B cell (primary cell): ENCODE measurements at places on chromosomes 7 and 10. TPM values are rescaled to one million over a fixed set of nuclear protein-coding genes. Genes with fewer than 3 reads are reported as not detected.

DNA sequence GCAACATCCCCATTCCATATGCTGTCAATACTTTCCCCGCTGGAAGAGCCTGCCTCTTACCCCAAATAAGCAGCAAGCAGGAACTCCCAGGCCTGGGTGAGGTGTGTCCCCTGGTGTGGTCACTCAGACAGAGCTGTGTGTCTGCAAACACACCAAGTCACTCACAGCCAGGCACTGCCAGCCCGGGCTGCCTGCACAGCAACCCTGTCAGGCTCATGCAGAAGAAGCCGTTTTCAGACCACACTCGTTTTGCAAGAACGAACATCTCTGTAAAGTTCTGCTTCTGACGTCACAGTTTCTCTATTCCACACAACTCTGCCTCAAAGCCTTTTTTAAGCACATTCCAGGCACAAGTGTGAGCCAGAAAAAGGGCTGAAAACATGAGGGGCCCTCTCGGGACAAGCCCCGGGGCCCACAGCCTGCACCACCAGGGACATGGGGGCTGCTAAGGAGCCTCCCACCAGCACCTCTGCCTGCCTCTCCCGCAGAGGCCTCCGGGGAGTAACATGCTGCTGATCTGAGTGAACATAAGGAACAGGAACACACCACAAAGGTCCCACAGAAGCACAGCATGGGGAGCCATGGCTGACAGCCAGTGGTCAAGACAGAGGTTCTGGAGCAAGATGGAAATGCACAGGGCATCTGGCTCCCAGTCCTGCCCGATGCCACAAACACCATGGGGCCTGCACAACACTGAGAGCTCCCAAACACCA is 11.4 kb downstream of the PTPRN2 start:
- DNase-seq = no peak

Gene ZNF727
- total RNA-seq = 0.83 and 1.2 TPM in 2 replicates

Gene TACC2
- total RNA-seq = not detected in 2 replicates

Gene SLC16A9
- total RNA-seq = not detected in 2 replicates

GRCh38 chr7:139776486-139777132 is 1.2 kb downstream of the HIPK2 start:
- peak; percentile 58 for DNase-seq

GRCh38 chr10:84310470-84310869 is 17.9 kb upstream of the CCSER2 start:
- DNase-seq = no peak

- DNase-seq = no peak
Observed at GRCh38 chr7:12485845-12486244, 82.2 kb upstream of the VWDE start.

Gene KEL
- total RNA-seq = 0.46 and 0.71 TPM in 2 replicates

DNA sequence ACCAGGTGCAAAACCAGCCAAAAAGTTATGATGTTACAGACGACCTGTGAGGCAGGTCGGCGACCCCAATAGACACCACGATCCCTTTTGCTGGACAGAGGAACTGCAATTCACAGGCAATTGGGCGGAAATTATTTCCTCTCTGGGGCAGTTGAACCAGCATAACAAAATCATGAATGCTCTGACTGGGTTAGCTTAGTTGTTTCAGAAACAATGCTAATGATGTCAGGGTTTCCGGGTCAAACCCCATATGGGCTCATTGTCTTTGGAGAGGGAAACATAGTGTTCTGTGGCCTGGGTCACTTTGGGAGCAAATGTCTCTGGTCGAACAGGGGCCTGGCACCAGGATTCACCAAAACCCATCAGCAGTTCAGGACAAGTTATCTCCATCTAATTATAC is 669.1 kb upstream of the NRP1 start:
- no peak for DNase-seq

Gene MKI67
- 0.47 and 0.58 TPM in 2 replicates for total RNA-seq

Gene TOMM7
- 400 and 437 TPM in 2 replicates for total RNA-seq

GRCh38 chr7:40793132-40793531 is 658.3 kb downstream of the SUGCT start:
- no peak for DNase-seq

- no peak for DNase-seq
Observed at GRCh38 chr7:84176716-84177115, 17.9 kb downstream of the SEMA3A start.
